ENCODE measurements at places on chromosomes 11 and 22. TPM values are rescaled to one million over a fixed set of nuclear protein-coding genes. Genes with fewer than 3 reads are reported as not detected.

The HMGXB4 gene
- 19.8 TPM for total RNA-seq

The DGCR2 gene
- 43.1 TPM for total RNA-seq

The CTNND1 gene
- 115 TPM for total RNA-seq

The MPZL3 gene
- 9.8 TPM for total RNA-seq

The TNNI2 gene
- 8.6 TPM for total RNA-seq

The GSTT2 gene
- 0.92 TPM for total RNA-seq

The H19 gene
- 33.1 TPM for total RNA-seq

The KRTAP5-7 gene
- total RNA-seq: not detected

The UCP3 gene
- 0.48 TPM for total RNA-seq

The TBX1 gene
- total RNA-seq: 0.54 TPM

The OR52I2 gene
- total RNA-seq: not detected

The USP35 gene
- total RNA-seq: 5.2 TPM

The SLC25A45 gene
- total RNA-seq: 0.25 TPM

The C11orf97 gene
- total RNA-seq: not detected

The ANKRD42 gene
- total RNA-seq: 6.3 TPM

The C2CD3 gene
- 12.8 TPM for total RNA-seq

The CHRNA10 gene
- total RNA-seq: 0.42 TPM

The RAB39A gene
- total RNA-seq: not detected

The MMP7 gene
- 0.11 TPM for total RNA-seq

The OTUB1 gene
- total RNA-seq: 95.6 TPM

The APOL5 gene
- not detected for total RNA-seq

The FAM180B gene
- not detected for total RNA-seq

The BRSK2 gene
- total RNA-seq: 0.18 TPM

The ACTN3 gene
- total RNA-seq: not detected

The C11orf42 gene
- total RNA-seq: not detected

The MUC5B gene
- not detected for total RNA-seq

The OR10D3 gene
- total RNA-seq: not detected

The CRYAB gene
- total RNA-seq: 0.85 TPM

The SLC25A17 gene
- 27.3 TPM for total RNA-seq

The LDHA gene
- 762 TPM for total RNA-seq

The DAGLA gene
- total RNA-seq: 0.18 TPM

Measured in foreskin keratinocyte (primary cell).